ENCODE measurements at places on chromosomes 1 and 21. TPM values are rescaled to one million over a fixed set of nuclear protein-coding genes. Genes with fewer than 3 reads are reported as not detected.

Gene H3-3A
- 316 TPM for total RNA-seq

Gene CLCA4
- total RNA-seq, result not detected

- no peak for ATAC-seq
Measured at GRCh38 chr1:46672696-46673095, 1.0 kb downstream of the TEX38 start.

Gene NUDT4B
- 0.58 TPM for total RNA-seq

DNA sequence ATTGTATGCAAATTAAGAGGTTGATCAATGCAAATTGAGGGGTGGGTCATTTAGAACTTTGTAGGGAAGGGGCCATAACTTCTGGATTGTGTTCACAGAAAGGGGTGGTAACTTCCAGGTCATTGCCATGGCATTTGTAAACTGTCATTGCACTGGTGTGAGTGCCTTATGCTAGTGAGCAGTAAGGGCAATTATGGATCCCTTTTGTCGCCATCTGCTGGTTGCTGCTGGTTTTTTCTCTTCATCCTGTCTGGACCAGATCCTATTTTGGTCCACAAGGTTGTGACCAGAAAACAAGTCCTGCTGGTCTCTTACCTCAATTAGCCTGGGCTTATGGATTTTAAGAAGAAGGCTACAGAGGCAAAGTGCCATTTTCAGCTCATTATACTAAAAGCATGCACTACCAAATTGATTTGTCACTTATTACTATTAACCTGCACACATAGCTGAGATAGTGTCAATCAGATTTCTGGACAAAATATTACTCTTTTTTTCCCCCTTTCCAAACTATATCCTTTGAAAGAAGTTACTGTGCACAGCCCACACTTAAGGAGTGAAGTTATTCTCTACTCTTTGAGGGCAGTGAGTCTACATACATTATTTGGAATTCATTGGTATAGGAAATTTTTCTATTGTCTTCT lies 196.2 kb downstream of the ZC3H11B start:
- peak; percentile 76 for ATAC-seq

GRCh38 chr1:98164509-98164908 lies 243.7 kb upstream of the DPYD start:
- ATAC-seq, result no peak

GRCh38 chr1:172394811-172395210 lies 25.7 kb upstream of the C1orf105 start:
- peak; percentile 12 for ATAC-seq

- ATAC-seq, result no peak
Measured at GRCh38 chr1:213376862-213377372, 325.9 kb downstream of the RPS6KC1 start.

Gene FCGR3B
- total RNA-seq, result not detected

Gene MCOLN3
- 0.90 TPM for total RNA-seq

DNA sequence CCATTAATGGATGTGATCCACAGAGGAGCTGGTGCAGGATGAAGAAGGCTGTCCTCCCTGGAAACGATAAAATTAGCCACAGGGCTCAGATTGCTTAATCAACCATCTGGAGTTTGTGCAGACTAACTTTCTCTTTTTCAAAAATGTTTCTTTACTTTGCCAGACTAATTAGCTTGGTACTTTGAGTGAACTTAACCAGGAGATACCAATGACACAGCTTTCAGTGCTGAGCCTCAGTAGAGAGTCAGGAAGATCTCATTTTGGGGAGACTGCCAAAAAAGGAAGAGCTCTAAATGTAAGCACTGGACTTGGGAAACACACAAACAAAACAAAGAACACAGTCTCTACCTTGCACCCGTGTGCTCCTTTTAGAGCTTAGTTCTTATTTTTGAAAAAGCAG lies 248.1 kb upstream of the DEPDC1 start:
- no peak for ATAC-seq

Gene PCP4
- total RNA-seq, result not detected

Gene TNFRSF14
- total RNA-seq, result 299 TPM

Gene ADORA1
- not detected for total RNA-seq

Gene ANXA9
- 0.30 TPM for total RNA-seq

Data from activated T-helper 17 cell treated with anti-CD3 and anti-CD28 coated beads, Interleukin-2, amount 50 U/mL, for 72 hours (primary cell).